ENCODE measurements at places on chromosomes 3 and 15.

GRCh38 chr3:109257269-109257668 lies 59.0 kb downstream of the DPPA2 start:
- no peak for DNase-seq

DNA sequence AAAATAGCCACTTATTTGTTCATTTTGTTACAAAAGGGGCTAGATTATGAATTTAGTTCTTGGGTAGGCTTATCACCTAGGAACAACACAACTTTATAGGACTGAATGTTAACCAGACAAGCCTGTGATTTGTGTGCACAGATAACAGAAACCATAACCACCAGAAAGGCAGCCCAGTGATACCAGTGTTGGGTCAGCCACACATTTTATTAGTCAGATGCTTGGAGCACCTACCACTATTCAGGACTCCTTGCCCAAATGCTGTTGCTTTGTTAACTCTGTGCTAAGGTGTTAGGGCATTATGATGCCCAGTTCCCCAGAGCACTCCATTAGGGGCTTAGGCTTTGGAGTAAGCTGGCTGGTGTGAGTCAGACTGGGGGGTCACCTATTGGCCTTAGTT lies 22.5 kb downstream of the PLCL2 start:
- DNase-seq, result no peak

DNA sequence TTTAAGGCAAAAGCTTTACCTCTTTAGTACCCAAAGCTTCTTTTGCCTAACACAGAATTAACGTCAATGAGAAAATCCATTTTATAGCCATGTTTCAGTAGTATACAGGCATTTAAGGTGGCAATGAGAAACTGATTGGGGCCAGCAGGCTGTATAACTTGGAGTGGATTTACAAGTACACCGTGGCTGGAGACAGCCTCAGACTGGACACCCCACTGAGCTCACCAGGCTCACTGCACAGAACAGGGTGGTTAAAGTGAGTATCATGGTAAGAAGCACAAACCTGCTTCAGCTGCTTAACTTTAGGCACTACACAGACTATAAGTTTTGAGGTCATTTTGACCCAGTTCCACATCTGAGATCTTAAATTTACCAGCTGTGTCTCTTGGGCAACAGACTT lies 8.9 kb downstream of the CPOX start:
- DNase-seq, result no peak

GRCh38 chr3:11434563-11435096 lies 162.4 kb downstream of the ATG7 start:
- DNase-seq, result no peak
